ENCODE measurements at places on chromosomes 6 and 20.

GRCh38 chr20:58938078-58938477 lies 43.0 kb upstream of the NELFCD start:
- no peak for DNase-seq

- peak; percentile 93 for DNase-seq
Observed at GRCh38 chr6:47477497-47478232, at the start of gene CD2AP. CD2AP (plus strand) TSS chr6:47477789; CDS start chr6:47478245, 456 bp downstream.

GRCh38 chr6:15264902-15265761 lies 19.3 kb downstream of the JARID2 start:
- DNase-seq = peak; percentile 79

DNA sequence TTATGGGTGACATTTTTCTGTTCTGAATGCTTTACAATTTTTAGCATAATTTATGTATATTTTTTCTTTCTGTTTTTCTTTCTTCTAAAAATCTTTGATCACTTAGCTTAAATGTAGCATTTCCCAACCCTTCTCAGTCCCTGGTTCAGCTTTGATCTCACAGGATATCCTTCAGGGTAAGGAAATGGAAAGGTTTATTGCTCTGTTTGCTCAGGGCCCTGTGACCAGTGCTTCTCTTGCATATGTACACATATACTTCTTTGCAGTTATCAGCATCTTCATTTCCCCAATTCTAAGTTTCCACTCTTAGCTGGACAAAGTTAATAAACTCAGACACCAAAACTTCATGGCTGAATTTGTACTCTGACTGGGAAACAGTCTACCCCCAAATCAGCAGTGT lies 30.6 kb downstream of the TMEM74B start:
- no peak for DNase-seq

Data from femur (tissue), 1 donor.